Stimulated activated CD8-positive, alpha-beta memory T cell treated with anti-CD3 and anti-CD28 coated beads, Interleukin-4, amount 100 ng/mL, for 4 hours (primary cell): ENCODE measurements at places on chromosomes 4 and X.

DNA sequence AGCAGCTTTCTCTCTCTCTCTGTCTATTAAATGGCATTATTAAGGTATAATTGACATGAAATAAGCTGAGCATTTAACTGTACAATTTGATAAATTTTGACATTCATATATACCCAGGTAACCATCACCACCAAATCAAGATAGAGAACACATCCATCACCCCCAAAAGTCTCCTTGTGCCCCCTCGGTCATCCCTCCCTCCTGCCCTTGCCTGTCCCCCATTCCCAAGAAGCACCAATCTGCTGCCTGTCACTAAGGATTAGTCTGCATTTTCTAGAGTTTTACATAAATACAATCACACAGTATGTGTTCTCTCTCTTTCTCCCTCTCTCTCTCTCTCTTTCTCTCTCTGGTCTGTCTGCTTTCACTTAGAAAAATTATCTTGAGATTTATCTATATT lies 25.0 kb upstream of the TMEM154 start:
- no peak for DNase-seq

DNA sequence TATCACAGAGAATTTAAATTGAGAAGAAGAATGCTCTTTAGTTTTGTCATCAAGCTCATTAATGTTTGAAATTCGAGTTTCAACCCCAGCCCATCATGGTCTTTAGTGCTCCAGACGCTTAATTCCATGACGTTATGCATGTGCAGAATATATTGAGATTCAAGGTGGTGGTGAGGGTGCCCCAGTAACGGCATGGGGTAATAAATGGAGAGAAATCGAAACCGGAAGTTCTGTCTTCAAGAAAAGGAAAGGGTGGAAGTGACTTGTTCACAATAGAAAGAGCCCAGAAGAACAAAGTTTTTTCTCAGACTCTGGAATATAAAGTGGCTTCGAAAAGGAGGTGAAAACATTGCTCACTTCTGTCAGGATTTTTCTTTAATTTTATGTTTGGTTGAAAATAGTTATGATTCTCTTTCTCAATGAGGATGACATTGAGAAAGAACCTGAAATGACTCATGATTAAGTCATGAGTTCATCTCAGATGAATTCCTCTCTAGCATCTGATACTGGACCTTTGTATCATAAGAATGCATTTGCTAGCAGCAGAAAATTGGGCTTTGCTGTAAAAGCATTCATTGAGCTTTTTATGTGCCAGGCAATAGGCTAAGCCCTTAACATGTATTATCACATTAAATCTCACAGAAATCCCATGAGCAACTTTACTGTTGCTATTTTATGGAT lies 779 bp upstream of the DDX60L start:
- DNase-seq: no peak

DNA sequence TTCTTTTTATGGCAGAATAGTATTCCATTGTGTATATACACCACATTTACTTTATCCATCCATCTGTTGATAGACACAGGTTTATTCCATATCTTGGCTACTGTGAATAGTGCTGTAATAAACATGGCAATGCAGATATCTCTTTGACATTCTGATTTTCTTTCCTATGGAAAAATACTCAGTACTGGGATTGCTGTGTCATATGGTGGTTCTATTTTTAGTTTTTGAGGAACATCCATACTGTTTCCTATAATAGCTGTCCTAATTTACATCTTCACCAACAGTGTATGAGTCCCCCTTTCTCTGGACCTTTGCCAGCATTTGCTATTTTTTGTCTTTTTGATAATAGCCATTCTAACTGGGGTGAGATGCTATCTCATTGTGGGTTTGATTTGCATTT lies 73.5 kb downstream of the GPAT3 start:
- DNase-seq: no peak

DNA sequence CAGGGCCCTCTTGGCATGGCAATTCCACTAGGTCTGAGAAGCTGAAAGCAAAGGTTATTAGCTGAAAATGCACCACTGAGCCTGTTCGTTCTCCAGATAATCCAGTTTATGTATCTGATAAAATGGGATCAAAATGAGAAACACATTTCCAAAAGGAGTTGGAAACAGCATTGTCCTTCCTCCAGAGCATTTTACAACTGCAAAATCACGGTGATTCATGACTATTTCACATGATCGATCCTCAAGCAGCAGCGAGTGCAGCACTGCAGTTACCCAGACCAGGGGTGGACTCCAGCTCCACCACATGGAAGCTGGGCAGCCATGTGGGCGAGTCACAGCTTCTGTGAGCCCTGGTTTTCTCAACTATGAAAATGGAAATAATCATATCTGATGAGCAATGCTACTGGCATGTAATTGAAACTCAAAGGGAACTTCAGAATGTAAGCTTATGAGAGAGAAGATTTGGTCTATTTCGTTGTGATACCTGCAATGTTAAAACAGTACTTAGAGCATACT lies 78.7 kb upstream of the MSX1 start:
- no peak for DNase-seq

DNA sequence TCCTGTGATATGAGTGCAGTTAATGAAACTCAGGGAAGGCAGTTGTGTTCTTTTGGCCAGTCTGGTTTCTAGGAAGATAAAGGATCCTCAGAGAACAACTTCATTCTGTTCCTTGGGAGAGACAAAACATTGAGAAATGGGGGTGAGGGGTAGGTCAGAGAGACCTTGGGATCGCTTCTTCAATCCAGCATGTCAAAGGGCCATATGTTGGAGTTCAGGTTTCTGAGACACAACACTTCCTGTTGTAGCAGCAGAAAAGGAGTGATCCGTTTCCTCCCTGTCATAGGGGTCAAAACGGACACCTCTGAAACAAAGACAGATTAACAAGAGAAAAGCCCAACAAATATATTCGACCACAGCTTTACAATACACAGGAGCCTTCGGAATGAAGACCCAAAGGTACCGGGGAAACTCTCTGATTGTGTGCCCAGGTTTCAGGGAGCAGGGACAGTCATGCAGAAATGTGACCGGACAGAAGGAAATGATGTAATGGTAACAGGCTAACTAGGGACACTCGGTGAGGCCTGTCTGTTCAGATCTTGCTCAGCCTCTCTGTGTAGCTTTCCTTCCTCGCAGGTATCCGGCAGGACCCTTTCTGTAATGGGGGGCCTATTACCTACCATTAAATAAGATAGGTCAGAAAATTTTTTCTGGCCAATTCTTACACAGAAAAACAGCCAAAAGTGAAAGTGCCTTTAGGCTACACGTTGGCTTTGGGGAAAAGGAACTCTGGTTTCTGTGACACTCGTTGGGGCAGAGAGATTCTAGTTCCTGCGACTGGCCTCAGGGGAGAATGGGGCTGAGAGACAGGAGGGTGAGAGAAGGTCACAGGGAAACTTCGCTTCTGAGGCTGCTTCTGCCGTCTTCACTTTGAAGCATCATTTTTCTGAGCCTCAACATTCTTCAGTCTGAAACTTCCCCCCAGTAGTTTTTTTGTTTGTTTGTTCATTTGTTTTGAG lies 103.3 kb upstream of the TLR3 start:
- DNase-seq: no peak

DNA sequence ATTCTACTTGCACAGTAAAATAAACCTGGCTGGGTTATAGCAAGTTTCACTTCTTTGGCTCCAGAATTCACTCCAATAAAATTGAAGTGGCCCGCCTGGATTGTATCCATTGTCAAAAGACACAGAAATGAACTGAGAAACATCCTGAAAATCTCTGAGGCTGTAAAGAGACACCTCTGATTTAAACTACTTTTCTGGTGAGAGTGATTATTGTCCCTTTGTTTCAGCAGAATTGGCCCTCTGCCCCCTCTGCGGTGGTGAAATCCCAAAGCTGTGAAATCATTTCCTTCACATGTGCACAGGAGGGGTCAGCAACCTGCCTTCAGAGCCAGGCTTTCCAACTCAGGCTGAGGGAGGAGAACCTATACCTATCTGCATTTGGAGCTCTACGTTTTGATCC lies 23.0 kb downstream of the GAB3 start:
- DNase-seq: no peak

DNA sequence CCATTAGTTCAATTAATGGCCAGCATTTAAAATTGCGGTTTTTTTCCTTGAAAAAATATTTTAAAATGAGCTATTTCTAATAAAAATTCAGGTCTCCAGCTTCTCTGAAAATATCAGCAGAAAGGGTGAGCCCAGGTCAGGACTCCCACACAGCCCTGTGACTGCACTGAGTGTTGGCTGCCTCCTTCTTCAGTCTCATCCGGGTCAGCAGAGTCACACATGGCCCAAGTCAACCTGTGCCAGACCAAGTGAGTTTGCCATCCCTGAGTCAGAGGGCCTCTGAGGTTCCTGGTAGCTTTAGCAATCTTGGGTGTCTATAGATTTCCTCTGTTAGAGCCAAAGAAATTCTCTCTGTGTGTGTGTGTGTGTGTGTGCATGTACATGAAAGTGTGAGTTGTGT lies 22.1 kb upstream of the MSX1 start:
- no peak for DNase-seq

DNA sequence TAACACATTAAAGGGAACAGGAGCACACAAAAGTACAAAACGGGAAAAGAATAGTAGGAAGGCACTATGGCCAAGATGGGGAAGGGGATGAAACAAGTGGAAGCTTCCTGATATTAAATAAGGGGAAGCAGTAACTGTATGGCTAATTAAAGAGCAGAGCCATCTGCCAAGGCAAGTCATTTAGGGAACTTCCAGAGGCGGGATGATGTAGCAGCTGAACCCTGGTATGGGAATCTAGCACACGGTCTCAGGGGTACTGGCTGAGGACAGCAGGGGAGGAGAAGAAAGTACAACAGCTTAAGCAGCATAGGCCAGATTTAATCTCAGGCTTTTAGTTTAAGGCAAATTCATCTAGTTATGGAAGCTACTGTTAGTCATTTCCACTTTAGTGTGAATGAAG lies 59.1 kb downstream of the IGFBP7 start:
- DNase-seq: no peak

DNA sequence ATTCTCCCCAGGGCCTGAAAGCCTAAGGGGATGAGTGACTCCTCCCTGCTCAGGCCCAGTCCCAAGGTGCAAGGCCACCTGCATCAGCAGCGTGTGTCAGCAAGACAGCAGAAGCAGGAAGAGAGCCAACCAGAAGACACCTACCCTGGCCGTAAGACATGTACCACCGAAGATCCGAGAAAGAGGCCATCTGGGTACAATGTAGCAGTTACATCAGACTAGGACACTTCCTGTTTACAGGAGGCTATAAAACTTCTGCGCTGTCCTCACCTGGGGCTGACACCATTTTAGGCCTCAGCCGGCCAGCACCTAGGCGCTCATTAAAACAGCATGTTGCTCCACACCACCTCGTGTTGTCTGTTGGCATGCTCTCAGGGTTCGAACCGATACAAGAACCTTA lies 19.1 kb upstream of the HERC6 start:
- DNase-seq: no peak

- no peak for DNase-seq
Observed at GRCh38 chr4:124740501-124740900, 28.0 kb upstream of the ANKRD50 start.

DNA sequence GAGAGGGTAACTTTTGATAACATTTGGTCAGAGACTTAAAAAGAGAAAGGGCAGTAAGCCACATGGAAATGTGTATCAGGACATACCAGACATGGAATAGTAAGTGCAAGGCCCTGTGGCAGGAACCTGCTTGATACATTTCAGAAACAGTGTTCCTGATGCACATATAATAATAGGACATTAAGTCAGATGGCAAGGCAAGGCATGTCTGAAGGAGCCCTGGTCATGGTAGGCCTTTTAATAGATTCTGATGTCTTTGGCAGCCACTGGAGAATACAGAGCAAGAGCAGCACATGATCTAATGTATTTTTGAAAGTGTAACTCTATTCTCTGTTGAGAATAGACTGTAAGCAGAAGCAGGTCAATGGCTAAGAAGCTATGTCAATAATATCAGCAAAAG lies 279.7 kb downstream of the CAMK2D start:
- no peak for DNase-seq

DNA sequence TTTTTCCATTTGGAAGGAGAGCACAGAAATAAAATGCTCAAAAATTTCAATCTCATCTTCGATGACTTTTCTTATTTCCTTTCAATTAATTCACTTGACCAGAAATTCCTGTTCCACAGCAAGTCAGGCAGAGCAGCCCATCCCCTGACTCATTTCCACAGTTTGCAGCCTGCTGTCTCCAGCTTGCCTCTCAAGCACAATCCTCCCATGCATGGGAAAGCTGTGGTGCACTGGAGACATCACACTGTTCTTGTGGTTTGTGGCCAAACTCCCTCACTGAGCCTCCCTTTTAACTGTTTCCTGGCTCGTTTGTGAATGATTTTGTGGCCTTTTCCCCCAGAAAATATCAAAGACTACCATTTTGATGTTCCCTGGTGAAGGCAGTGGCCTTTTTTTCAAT lies 114.0 kb upstream of the ENPEP start:
- DNase-seq: no peak

DNA sequence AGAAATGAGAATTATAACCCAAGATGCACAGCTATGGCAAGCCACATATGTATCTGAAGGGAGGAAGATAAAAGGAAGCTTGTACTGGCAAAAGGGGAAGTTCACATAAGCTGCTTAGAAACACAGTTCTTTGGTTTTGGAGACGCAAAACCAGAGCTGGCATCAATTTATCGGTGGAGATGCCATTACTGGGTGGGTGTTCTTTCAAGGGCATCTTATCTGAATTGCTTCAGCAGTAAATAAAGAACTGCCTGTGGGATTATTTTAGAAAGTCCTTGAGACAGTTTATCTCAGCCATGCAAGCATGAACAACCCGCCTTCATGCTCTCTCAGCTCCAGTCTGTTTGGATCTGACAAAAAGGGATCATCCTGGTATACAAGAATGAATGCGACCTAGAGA lies 60.8 kb downstream of the DDX60 start:
- DNase-seq: no peak

- no peak for DNase-seq
Observed at GRCh38 chr4:98283219-98284189, 22.3 kb downstream of the RAP1GDS1 start.

- no peak for DNase-seq
Observed at GRCh38 chr4:2261853-2262144, at the start of gene MXD4. Gene MXD4, minus strand, starts transcription at chr4:2262109. Its CDS starts 129 bp downstream, at chr4:2261980.
